ENCODE measurements at places on chromosomes 12 and 14.

GRCh38 chr12:50614167-50614759, 109.5 kb downstream of the DIP2B start:
- no peak for DNase-seq

DNA sequence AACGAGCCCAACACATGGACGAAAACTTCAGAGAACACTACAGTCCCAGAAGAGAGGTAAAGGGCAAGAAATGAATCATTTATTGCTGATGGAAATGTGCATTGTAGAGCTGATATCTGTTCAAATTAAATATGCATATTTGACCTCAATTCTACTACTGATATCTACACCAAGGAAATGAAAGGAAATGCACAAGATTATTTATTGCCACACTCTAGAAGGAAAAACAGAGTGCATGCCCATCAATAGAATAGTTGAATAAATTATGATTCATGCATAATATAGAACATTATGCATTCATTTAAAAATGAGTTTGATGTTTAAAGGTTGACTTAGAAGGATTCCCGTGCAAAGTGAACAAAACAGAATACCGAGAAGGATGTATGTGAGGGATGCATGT, 15.6 kb upstream of the NUP107 start:
- no peak for DNase-seq

DNA sequence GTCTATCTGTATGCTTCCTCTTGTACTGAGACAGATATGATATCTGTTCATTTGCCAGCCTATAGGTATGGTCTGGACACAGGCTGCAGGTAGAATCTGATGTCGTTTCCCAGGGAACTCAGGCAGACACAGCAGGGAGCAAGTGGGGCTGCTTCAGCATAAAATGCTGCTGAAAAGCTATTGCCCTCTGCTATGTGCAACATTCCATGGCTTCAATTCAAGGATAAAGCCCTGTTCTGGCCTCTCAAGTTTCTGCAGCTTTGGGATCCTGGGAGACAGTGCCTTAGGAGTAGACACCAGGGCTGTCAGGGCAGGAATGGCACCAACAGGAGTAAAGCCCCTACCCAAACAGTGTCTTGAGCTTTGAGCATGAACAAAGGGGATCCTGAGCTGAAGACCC, 173.5 kb downstream of the SLC41A2 start:
- no peak for DNase-seq

DNA sequence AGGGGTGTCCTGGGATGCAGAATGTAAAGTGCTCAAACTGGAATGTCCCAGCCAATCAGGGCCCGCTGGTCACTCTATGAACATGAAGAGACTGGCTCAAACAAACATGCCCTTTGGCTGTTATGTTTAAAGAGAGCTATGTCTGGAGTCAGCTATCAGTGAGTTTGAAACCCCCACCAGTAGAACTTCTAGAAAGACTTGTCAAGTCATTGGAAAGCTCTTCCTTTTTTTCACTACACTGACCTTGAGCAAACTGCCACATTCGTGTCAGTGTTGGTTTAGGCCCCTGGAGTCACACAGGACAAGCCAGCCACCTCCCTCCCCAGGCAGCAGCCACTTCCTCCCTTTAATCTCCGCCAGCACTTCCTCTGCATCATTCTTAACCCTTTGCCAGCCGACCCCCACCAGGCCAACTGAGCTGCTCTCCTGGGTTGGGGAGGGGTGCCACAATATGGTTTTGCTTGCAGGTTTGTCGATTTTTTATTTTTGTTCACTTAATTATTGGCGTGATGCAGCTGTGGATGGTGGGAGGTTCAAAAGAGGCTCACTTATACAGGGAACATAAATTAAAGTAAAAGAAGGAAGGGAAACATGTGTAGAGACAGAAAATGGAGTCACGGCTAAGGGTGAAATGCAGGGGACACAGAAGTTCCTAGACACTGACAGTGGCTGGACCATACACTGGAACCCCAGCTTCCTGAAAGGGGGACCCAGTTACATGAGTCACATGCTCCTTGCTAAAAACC, 25.3 kb downstream of the CMKLR1 start:
- DNase-seq = no peak

- peak; percentile 60 for DNase-seq
Measured at GRCh38 chr12:103840462-103840875, 565 bp downstream of the NT5DC3 start.

- peak; percentile 42 for DNase-seq
Measured at GRCh38 chr12:98453070-98453469, 62.3 kb upstream of the TMPO start.

DNA sequence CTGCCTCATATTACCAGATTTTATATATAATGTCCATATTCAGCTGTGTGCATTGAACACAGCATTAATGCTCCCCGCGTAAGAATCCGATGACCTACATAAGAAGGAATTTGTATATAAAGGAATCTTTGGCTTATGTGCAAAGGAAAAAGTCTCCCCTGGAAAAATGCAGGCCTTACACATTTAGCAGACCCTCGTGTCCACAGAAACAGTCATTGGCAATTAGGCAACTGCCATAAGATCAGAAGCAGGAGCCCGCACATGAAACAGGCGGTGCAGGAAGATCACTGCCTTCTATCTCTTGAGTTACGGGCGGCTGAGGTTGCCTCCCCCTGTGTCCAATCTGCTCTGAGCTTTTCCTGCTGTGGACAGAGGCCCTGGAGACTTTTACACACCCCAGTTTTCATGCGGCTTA, 63.2 kb upstream of the RFX4 start:
- DNase-seq = no peak

DNA sequence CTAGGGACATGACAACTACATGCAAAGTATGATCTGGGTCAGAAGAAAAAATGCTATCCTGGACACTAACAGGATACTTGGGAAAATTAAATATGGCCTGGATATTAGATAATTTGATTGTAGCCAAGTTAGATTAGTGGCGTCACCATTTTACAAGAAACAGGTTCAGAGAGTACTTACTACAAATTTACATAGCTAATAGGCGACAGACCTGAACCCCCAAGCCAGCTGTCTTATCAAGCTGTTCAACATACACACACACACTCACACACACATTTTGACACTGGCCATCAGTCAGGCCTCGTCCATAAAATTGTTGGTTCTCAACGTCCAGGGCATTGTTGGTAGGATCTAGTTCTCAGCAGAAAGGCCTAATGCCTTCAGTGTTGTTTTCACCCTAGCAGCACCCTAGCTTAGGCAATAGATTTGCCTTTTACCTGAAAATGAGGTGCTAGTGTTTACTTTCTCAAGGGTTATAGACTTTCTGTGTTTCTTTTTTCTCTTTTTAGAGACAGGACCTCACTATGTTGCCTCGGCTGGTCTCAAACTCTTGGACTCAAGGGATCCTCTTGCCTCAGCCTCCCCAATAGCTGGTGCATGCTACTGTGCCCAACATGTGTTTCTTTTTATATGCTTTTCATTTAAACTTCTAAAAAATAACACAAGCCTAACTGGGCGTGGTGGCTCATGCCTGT, 3.3 kb upstream of the C14orf93 start:
- no peak for DNase-seq

- no peak for DNase-seq
Measured at GRCh38 chr12:20474443-20474842, 106.1 kb downstream of the PDE3A start.

DNA sequence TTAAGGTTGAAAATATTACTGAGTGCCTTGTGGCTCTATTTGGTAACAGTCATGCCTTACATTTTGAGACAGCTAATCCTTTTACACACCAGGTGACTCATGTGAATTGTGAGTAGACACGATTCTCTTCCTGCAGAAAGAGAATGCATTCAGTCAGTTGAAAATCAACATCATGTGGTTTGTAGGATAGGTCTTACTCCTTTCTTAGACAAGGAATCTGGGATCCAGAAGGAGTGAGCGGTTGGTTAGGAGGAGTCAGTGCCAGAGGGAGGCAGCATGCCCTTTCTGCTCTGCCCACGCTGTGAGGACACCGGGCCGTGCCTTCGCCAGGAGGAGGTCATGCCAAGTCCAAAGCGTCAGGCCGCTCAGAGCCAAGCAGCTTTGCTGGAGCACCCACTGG, 47.6 kb downstream of the TRAF3 start:
- DNase-seq = no peak

DNA sequence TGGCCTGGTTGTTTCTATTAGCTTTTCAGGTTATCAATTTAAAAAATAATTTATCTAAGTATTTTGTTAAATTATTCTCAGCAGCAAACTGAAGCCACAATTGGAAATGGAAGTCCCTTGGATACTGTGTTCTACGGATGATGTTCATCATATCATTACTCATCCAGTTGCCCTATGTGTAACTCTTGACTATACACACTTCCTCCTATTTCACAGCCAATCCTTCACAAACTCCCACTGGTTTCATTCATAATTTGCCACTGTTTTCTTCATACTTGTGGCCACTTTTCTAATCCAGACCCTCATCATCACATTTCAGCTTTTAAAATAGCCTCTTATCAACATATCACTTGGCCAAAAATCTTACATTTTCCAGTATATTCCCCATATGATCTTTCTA, 84.0 kb downstream of the CATSPERB start:
- DNase-seq = no peak
